Foreskin fibroblast (primary cell): ENCODE measurements at places on chromosomes 3 and 15.
A peak's percentile ranks its signal among the peaks of the same experiment; 100 is the strongest.

- DNase-seq = no peak
These were observed 541 bp upstream of the SLC6A11 start for GRCh38 chr3:10815487-10815886.

DNA sequence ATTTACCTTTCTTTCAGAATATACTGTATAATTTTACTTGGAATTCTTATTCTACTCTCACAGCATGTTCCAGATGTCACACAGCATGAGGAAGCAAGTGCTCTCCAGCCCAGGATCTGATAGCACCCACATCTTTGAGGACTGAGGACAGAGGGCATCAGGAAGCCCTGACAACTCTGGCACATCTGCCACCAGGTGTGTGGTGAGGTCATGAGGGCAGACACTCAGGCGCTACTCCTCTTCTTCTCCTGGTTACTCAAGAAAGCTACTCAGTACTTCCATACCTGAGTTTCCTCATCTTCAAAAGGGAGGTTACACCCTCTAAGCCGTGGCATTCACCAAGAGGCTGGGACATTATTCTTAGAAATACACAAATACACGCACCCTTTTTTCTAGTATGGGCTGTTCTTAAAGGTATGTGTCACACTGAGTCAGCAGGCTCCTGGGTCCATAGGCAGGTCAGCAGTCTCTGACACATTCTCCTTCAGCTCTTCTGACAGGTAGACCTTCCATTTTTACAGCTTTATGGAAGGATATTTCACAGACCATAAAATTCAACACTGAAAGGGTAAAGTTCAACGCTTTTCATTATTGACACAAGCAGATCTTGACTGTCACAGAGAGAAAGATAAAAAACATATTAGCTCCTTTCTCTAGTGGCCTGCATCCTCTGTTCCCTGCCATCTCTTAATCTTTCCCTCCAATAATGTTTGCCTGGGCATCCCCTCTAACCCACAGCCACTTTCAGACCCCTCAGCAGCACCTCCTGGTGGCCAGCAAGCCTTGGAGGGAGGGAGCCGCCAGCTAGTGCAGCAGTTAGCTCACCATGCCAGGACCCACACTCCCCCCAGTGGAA, 103.2 kb upstream of the TJP1 start:
- peak; percentile 63 for DNase-seq

DNA sequence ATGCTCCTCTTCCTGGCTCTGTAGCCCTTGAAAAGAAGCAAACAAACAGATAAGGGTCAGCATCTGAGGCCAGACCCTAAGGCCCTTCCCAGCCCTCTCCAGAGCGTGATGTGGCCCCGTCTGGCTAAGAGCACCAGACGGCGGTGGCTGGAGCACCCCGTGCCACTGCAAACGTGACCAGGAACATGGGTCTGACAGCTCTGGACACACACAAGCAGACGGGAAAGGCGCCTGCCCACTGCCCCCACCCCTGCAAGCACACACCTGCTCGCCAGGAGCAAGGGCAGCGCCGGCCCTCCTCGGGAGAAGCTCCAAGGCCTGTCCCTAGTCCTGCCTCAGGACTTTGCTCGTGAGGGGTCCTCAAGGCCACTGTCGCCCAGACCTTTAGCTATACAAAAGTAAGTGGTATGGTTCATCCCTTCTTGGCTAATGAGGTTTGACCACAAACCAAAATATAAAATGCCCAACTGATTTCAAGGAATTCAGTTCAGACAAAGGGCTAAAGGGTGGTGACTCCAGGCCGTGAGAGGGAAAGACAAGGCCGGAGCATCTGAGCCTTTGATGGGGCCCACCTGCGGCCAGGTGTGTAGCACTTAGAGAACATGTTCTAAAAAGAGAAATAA, 90.4 kb downstream of the XXYLT1 start:
- DNase-seq = no peak

GRCh38 chr3:84904816-84905555, 53.8 kb upstream of the CADM2 start:
- no peak for DNase-seq

DNA sequence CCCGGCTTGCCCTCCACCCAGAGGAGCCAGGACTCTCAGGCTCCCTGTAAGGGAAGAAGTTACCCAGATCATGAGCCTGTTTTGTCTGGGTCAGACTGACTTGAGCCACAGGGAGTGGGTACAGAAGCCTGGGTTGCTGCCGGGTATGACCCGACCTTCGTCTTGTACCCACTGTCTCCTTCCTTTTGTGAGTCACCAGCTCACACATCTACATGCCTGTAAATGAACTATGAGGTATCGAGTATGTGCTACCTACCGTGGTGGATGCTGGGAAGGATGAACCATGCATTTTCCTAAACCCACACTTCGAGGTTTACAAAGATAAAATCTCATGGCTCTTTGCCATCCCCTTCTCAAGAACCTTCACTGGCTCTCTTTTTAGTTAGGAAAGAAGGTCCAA, 56.9 kb downstream of the CACNA1D start:
- no peak for DNase-seq

- DNase-seq = no peak
These were observed 20.8 kb downstream of the CIAO2A start for GRCh38 chr15:64072812-64073211.

- no peak for DNase-seq
These were observed 18.7 kb downstream of the OR5H15 start for GRCh38 chr3:98185180-98185579.

DNA sequence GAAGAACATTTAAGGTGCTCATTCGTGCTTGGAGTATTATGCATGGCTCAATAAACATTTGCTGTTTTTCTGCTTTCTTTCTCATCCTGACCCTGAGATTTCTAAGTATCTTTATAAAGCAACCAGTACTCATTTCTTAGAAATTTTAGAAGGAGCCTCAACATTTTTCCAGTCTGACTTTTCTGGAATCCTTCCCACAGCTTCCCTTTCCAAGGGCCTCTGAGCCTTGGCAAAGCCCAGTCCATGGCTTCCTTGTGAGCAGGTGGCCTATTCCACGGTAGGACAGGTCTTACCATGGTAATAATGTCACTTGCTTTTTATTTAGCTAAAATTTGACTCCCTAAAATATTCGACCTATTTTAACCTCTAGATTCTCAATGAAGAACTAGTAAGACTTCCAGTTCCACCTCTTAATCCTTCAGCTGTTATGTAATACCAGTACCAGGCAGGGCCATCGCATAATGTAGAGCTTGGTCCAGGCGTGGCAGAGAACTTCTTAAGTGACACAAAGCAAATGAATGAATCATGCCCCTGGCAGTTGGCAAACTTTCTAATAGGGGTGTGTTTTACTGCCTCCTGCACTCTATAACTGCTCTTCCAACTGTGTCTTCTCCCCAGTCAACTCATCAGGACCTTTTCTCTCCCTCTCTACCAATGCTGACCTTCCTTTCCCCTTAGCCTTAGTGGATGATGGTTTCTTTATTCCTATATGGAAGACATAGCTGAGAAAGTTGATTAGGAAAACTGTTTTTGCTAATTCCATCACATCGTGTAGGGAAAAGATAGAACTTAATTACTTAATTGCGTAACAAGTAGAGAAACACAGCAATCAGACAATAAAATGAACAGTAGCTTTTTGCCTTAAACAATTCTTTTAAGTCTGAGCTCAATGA, 894 bp upstream of the TM4SF4 start:
- DNase-seq = peak; percentile 72

DNA sequence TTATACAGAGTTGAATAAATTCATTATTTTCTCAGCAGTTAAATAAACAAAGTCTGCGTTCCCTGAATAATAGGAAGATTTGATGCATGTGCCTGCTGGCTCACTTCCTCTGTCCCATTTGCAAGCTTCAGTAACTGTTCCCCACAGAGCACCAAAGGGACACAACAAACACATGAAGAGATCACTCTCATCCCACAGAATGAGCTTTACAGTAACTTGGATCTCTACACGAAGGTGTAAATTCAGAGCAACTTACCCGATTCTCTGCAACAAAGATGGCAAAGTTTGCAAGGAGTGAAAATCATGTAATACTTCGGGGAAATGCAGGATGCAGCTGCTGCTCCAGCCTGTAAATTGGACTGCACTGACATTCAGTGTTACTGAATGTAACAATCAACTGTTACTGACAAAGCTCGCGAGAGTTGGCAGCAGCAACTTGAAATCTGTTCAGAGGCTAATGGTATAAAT, at the start of gene BCHE:
Gene BCHE, minus strand, starts transcription at position 366 of the 468 bp plus-strand sequence. CDS start 6,390 bp downstream, outside the sequence.
- no peak for DNase-seq

DNA sequence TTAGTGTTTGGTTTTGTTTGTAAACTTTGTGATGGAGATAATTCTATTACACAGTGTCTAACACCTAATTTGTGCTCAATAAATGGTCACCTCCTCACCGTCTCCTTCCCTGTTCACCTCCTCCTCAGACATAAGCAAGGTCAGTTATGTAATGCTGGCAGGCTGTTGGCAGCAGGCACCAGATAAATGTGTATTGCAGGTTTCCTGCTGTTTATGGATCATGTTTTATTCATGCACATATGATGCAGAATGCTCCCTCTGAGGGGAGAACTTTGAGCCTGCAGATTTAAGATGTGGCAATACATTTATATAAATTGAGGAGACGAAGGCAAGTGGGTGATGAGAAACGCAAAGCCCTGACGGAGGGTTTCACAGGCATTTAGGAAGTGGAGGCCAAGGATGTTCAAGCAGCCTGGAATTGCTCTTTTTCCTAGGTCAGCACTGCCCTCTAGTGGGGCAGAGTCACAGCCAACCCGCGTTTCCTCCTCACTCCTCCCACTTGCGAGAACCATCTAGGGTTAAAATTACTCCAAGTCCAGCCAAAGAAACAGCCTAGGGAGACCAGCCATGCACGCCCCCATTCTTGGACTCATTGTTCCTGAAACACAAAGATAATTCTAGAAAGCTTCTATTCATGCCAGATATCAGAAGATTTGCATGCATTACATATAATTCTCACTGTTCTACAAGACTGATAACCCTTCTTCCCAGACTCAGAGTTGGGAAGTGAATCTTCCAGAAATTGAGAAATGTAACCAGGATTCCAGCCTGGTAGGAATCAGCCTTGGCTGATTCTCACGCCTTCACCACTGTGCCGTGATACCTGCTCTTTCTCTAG, 228.7 kb downstream of the SLCO3A1 start:
- peak; percentile 81 for DNase-seq

- DNase-seq = no peak
These were observed 3.9 kb downstream of the SLC6A1 start for GRCh38 chr3:10996345-10997013.

- DNase-seq = no peak
These were observed 102.1 kb upstream of the ETV5 start for GRCh38 chr3:186210852-186211500.

DNA sequence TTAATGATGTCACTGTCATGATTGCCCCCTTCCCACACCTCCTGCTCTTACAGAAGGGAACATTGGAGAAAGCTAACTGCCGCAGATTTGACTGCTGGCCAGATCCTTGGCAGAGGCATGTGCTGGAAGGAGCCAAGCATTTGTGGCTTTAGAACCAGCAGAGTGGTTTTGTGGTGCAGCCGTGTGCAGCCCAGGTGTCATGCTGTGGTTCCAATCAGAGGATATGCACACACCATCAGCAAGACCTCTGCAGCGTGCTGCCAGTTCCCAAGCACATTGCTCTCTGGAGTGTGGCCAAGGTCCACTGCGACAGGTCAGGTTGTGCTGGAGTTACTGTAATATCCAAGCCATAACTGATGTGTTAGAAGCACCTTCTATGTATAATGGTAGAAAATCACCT, 61.6 kb downstream of the OTOL1 start:
- DNase-seq = no peak
